ENCODE measurements at places on chromosomes 7 and 10.

DNA sequence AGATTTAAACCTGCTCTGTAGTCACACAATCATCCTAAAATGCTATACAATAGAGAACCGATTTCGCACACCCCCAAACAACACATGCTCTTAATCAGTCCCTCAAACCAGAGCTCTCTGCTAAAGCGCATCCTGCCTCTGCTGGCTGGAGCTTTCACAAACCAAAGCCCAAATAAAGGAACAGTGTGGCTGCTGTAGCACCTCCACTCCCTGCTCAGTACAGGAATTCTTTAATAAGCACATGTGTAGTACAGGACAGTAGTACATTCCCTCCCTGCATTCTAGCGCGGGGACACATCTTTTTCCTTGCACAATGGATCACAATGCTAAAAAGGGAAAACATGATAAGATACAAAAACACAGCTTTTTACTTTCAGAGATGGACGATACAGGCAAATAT lies 684.6 kb downstream of the MAGI2 start:
- DNase-seq: no peak

DNA sequence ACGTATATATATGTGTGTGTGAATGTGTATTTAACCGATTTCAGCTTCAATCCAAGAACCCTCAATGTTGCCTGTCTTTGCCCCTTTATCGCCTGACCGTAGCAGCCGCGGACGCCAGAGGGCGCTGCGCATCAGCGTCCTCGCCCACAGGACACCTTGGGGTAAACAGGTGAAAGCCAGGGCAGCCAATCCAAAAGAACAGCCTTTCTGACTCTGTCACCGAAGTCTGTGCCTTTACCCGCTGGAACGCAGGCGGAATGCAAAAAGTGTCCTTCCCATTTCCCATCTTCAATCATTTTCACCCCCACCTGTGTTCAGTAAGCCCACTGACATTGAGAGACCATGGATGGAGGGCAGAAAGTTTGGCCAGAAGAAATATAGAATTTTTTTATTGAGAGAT lies 3.6 kb downstream of the NXPH1 start:
- peak; percentile 20 for DNase-seq

DNA sequence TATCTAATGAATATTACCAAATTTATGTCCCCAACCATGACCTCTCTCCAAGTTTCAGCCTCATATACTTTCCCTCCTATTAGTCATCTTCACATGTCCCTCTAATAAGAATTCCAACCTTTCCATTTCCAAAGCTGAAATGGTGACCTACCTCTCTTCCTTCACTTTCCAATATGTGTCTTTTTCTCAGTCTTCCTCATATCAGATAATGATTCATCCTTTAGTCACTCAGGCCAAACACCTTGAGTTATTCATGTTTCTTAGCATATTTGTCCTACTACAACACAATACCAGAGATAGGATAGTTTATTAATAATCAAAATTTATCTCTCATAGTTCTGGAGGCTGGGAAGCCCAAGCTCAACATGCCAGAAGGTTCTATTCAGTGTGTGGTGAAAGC lies 318.5 kb upstream of the ZWINT start:
- DNase-seq: no peak

- DNase-seq: no peak
Measured at GRCh38 chr10:129771991-129772431, 192.1 kb downstream of the EBF3 start.

- DNase-seq: no peak
Measured at GRCh38 chr10:69428165-69428564, 11.4 kb upstream of the TACR2 start.

- no peak for DNase-seq
Measured at GRCh38 chr7:149348758-149349369, 86.9 kb downstream of the ZNF783 start.

DNA sequence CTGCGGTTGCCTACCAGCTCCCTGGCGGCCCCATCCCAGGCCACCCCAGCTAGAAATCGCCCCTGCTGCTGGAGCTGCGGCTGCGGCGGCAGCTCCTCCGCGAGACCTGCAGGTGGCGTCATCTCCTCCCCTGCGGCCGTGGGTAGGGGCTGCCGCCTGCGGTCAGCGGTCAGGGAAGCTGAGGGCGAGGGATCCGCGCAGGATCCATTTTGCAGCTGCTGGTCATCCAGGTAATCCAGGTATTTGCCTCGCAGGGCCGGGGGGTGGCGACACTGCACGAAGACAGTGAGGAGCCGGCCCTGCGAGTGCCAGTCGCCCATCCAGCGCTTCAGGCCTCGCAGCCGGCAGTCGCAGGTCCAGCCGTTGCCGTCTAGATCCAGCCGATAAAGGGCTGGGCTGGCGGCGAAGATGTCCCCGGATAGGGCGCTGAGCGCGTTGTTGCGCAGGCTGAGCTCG lies 1.5 kb downstream of the TRIL start:
- DNase-seq: no peak

All from CD4-positive, alpha-beta T cell treated with Interleukin-15 for 4 hours (primary cell).